ENCODE measurements at places on chromosomes 16 and 17.

GRCh38 chr16:28623172-28623711 lies 13.4 kb upstream of the SULT1A1 start:
- DNase-seq = peak; percentile 43

GRCh38 chr17:73419881-73420280 lies 108.1 kb upstream of the CDC42EP4 start:
- DNase-seq = no peak

GRCh38 chr17:27741361-27741861 lies 58.9 kb downstream of the NOS2 start:
- DNase-seq = no peak

GRCh38 chr16:84751947-84752346 lies 52.1 kb downstream of the USP10 start:
- no peak for DNase-seq

- no peak for DNase-seq
These were observed 11.5 kb upstream of the SCN4A start for GRCh38 chr17:63984236-63984635.

DNA sequence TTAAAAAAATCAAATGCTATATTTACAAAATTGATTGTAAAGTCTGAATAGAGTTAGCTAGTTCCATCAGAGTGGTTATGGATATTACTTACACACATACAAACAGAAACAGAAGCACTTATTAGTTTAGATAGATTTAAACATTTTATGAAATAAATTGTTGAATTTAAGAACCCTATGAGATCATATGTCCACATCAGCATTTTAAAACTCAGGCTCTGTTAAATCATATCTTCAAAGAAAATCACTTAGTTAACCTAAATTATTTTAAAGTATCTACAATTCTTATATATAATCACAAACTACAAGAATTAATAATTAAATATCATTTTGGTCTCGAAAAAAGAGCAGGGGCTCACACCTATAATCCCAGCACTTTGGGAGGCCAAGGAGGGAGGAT lies 42.5 kb downstream of the HELZ start:
- no peak for DNase-seq

GRCh38 chr17:263271-263670 lies 81.8 kb upstream of the DOC2B start:
- no peak for DNase-seq

DNA sequence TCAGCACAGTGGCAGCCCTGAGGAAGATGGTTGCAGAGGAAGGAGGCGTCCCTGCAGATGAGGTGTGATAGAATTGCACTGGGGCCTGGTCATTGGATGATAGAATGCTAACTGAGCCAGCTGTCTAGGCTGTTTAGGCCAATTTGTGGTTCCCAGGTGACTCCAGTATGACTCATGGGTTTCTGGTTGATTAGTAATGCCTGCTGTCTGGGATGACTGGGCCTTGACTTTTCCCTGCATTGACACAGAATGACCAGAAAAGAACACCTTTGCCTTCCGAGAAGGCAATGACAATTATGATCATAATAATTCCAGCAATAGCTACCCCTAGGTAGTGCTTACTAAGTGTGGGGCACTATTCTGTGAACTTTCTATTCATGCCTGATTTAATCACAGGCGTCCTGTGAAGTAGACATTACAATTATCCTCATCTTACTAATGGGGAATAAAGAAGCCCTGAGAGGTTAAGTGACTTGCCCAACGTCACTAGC lies 31.5 kb downstream of the USP43 start:
- peak; percentile 91 for DNase-seq

DNA sequence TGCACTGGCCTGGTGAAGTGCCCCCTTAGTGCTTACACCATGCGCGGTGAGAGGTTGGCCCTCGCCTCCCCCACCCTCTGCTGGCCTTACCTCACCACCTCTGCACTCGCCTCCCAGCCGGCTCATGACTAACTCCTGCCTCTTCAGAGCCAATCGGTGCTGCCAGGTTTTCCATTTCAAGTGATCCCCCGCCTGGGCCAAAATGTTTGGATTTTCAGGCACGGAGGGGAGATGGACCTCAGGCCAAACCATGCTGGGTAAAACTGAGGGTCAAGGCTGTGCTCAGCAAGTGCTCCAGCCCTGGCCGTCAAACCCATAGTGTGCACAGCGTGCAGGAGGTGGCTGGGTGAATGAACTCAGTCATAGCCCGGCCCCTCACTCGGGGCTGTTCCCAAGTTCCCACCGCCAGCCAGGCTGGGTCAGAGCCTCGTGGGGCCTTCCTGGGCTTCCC lies 175.4 kb downstream of the SEC14L1 start:
- DNase-seq = no peak

- no peak for DNase-seq
These were observed 9.4 kb downstream of the CMC2 start for GRCh38 chr16:80997139-80997798.

DNA sequence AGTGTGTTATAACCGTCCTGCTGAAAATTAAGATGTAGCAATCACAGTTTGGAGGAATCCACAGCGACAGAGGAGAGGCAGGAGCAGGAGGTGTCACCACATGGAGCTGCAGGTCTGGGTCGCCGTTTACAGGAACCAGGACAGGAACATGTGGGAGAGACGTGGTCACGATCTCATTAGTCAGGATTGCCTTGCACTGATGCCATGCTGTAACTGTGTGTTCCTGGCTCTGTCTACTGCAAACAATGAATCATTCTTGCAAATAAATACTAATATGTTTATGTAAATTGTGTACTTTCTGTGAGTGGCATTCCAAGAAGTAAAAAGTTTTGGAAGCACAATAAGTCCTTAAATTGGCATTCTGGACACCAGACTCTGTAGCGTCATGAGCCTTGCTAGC lies 271.8 kb downstream of the CPPED1 start:
- no peak for DNase-seq

GRCh38 chr17:31100840-31101459 lies 6.2 kb downstream of the NF1 start:
- DNase-seq = no peak

DNA sequence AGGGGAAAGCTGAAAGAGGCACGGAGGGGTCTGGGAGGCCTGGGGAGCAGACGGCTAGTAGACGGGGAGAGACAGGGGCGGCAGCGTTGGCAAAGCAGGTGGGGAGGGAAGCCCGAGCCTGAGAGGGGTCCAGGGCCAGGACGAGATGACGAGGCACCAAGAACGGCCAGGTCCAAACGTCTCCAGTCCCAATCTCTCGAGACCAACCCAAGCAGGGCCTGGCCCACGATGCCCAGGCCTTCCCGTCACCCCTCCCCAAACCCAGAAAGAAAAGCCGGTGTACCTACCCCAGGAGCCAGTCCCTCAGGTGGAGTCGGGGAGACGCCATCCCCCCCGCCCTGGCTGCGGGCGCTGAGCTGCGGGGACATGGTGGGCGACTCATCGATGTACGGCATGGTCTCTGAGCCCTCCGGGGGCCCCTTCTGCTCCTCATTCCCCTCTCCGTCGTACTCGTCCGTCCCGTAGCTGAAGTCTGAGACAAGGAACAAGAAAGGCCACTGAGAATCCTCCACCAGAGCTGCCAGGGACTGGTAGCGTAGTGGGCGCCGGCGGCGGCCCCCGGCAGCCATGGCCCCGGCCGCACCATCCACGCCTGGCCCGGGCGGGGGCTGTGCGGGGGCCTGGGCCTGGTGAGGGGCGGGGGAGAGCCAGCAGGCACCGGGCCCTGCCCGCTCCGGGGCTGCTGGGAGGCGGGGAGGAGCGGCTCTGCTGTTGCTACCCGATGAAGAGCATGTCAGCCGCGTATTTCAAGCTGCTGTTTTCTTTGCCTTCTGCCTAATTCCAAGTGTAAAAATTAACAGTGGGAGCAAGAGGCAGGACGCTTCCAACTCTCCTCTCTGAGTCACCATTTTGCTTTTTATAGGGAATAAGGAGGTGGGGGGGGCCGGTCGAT lies 54.6 kb downstream of the ABR start:
- DNase-seq = no peak

DNA sequence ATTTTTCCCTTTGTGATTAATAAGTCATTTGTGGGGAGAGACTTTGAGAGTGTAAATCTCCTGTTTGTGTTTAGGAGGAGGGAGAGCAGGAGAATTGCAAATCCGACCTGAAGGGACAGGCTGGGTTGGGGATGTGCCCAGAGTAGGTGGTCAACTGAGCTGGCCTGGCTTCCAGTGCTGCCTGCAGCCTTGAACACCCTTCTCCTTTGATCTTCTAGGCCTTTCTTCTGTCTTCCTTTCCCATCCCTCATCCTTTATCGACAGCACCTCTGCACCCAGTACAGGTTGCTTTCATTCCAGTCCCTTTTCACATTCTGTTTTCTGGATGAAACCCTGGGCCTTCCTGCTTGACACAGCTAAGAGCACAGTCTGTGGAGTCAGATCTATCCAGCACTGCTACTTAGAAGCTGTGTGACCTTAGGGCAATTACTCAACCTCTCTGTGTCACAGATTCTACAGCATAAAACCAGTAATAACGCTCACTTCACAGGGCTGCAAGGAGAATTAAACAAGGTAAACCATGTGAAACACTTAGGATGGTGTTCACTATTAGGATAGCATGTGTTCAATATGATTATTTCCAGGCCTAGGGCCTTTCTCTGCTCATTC lies 1.0 kb upstream of the CSNK2A2 start:
- DNase-seq = no peak

DNA sequence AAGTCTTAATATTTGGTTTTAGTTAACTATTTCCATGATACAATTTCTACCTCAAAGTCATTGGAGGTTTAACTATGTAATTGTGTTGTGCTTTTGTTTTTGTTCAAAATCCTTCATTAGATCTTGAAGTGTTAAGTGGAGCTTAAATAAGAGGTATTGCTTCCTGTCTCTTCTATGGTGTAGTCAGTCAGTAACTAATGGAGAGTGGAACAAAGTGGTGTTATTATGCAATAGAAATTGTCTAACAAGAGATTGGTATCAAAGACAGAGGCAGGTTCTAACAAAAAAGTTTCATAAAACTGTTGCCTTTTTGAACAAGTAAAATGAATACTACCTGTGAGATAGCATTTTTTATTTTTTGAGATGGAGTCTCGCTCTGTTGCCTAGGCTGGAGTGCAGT lies 45.2 kb downstream of the GRB7 start:
- DNase-seq = no peak

DNA sequence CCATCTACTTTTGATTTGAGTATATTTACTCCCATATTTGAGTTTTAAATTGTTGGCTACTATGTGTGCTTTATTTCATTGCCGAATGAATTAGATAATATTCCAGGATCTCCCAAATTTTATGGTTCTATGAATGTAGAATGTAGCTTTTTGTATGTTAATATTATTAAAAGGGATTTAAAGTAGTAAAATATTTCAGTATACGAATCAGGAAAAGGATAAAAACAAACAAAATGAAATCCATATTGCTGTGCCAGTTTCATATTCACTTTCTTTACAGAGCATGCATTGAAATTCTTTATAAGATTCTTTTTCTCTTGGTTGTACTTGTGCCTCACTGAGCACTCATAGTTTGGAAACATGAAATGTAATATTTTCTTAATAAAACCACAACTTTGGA lies 155.1 kb downstream of the CHD9 start:
- DNase-seq = no peak

DNA sequence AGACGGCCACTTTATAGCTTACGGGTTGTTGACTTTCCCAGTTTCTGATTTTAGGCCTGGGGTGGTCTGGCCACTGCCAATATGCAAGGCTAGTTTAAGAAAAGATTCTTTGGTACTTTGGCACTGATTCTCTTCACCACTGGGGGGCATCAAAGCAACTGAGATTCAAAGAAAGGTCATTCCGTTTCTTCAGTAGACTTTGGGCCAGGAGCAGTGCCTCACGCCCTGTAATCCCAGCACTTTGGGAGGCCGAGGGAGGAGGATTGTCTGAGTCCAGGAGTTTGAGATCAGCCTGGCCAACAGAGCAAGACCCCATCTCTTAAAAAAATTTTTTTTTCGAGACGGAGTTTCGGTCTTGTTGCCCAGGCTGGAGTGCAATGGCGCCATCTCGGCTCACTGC lies 53.0 kb downstream of the RPA1 start:
- no peak for DNase-seq

- no peak for DNase-seq
These were observed 792.3 kb downstream of the CDH8 start for GRCh38 chr16:61243954-61244353.

- no peak for DNase-seq
These were observed 1.5 kb downstream of the SLC13A5 start for GRCh38 chr17:6711681-6712057.

Measured in HCT116 (cell line).